Activated naive CD4-positive, alpha-beta T cell treated with anti-CD3 and anti-CD28 coated beads, Interleukin-2, amount 50 U/mL, for 72 hours (primary cell): ENCODE measurements at places on chromosomes 6 and 20. TPM values are rescaled to one million over a fixed set of nuclear protein-coding genes. Genes with fewer than 3 reads are reported as not detected.

Gene HCRTR2
- not detected for total RNA-seq

Gene CST1
- not detected for total RNA-seq

Gene GATA5
- not detected for total RNA-seq

Gene SCRT2
- not detected for total RNA-seq

Gene KIAA0408
- 3.6 TPM for total RNA-seq
